Activated CD4-positive, alpha-beta T cell treated with anti-CD3 and anti-CD28 coated beads, Interleukin-2, amount 10 ng/mL, durations not matched to agents 7 days and 5 days (primary cell): ENCODE measurements at places on chromosomes 11 and 22. TPM values are rescaled to one million over a fixed set of nuclear protein-coding genes. Genes with fewer than 3 reads are reported as not detected.

- no peak for DNase-seq
Measured at GRCh38 chr11:75394085-75394840, 5.1 kb upstream of the RPS3 start.

GRCh38 chr11:117087446-117087845 is 10.8 kb downstream of the SIK3 start:
- DNase-seq = no peak

DNA sequence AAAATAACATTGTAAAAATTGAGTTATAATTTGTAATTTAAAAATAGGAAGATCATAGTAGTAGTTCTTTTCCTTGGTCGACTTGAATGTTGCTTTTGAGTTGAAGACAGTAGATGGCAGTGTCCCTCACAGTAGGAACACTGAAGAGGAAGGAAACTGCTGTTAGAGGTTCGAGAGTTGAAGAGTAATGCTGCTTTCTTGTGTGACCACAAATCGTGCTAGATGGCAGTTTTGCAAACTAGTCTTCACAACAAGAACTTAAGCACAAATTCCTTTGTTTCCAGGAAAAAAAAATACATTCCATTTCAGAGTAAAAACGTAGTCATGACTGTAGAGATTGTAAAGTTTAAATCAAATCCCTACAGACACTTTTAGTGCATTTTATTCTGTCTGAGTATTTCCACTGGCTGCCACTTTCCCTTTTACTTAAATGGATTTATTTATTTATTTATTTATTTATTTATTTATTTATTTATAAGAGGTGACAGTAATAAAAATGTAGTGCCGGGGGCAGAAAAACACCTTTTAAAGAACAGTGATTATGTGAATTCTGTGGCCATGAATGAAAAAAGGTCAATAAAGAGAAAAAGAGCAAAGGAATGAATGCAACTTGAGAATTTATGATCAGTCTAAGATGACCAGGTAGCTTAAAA is 54.6 kb downstream of the SPECC1L start:
- peak; percentile 61 for DNase-seq

DNA sequence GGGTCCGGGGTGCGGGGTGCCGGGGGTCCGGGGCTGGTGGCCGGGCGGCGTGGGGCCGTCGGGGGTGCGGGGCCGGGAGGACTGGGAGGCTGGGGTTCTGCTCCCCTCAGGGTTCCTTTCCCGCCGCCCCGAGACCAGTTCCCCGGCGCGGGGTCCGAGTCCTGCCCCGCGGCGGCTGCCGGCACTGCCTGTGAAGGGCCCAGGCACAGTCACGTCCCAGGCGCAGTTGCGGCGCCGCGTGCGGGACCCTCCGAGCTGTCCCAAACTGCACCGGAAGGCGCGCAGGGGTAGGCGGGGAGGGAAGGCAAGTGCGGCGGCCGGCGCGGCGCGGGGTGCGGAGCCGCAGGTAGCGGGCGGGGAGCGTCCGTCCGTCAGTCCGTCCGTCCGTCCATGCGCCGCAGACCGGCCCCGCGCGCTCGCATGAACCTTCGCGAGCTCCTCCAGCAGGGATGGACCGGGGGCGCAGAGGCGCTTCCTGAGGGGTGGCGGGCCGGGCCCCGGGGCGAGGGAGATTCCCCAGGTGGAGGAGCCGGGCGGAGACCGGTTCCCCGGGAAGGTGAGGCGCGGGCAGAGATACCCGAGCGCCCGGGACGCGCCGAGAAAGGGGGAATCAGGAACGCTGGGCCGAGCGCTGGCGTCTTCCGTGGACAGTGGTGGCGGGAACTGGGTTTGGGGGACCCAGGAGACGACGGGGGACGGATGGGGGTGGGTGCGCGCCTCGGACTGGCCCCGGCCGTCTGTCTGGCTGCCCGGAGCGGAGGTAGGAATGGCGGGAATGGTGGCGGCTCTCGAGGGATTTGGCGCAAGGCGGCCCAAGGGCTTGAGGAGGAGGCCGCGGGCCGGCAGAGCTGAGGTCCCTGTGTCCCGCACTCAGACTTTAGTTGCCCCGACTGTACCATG is 3.1 kb upstream of the ADORA2A start:
- DNase-seq = peak; percentile 43

GRCh38 chr22:23305922-23306374 is 125.6 kb downstream of the BCR start:
- DNase-seq = no peak

- DNase-seq = no peak
Measured at GRCh38 chr11:79336797-79337517, 103.9 kb downstream of the TENM4 start.

DNA sequence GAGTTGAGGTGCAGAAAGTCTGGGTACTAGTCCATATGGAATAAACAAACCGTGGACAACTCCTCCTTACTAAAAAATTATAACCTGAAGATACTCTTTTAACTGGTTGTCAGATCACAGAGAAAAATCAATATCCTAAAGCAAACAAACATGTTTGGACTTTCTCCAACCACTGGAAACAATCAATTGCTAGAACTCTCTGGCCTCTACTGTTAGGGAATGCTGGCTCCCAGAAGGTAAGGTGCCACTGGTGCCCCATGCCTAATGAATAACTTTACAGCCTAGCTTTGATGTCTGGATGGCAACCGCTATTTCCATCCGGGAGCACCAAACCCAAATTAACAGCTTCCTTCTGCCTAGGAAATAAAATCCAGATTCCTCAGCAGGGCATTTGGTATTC is 74.5 kb downstream of the AMBRA1 start:
- no peak for DNase-seq

DNA sequence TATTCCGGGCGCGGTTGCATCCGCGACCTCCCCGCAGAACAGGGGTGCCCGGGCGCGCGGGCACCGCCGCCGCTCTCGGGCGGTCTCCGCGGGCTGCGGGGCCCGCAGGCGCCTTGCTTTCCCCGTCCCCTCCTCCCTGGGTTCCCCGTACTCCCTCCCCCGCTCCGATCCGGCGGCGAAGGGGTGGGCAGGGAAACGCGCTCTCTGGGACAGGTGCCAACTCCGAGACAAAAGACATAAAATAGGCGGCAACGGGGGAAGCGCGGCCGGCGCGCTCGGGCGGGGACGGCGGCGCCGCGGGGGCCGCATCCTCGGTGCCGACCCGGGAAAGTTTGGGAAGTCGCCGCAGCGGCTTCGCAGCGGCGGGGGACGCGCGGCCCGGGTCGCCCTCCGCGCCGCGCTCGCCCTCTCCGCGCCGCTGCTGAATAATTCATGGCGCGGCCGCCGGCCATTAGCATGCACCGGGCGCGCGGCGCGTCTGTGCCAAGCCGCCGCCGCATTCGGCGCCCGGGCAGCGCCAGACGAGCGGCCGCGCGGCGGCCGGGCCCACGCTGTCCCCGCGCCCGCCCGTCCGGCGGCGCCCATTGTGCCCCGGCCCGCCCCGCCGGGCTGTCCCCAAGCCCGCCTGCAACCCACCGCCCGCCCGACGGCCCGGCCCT is 78.7 kb upstream of the PPARA start:
- peak; percentile 59 for DNase-seq

GRCh38 chr22:34004058-34004457 is 83.8 kb upstream of the LARGE1 start:
- DNase-seq = no peak

Gene PYGM
- 3.9 TPM for total RNA-seq

Gene PGR
- total RNA-seq = not detected

Gene APLNR
- total RNA-seq = not detected

Gene NXPE2
- total RNA-seq = not detected

Gene TRAF6
- 13.5 TPM for total RNA-seq

Gene ENDOD1
- total RNA-seq = 16.8 TPM
